Hematopoietic multipotent progenitor cell treated with erythropoietin and hydrocortisone succinate and interleukin-3 and kit ligand, for 6 days (in vitro differentiated cells): ENCODE measurements at places on chromosomes 5 and 9.

- DNase-seq = no peak
These were observed 165.2 kb upstream of the NFIB start for GRCh38 chr9:14479163-14479560.

GRCh38 chr5:6732634-6733410 is 19.6 kb downstream of the TENT4A start:
- no peak for DNase-seq

DNA sequence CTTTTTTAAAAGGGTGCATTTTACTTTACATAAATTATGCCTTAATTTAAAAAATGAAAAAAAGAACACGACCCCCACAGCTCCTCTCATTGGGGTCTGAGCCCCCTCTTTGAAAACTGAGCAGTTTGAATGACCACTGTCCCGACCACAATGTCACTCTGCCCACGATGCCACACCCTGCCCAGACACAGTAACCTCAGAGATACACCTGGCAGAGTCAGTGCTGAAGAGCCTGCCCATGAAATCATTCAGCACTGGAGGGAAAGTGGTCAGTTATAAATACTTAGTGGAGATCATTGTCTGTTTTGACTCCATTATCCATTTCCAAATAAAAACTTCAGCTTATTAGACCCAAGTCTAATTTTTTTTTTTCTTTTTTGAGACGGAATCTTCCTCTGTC is 49.3 kb downstream of the DNAJC21 start:
- DNase-seq = no peak

GRCh38 chr5:144598451-144599068 is 427.9 kb downstream of the KCTD16 start:
- no peak for DNase-seq

- no peak for DNase-seq
These were observed 119.9 kb downstream of the DOCK2 start for GRCh38 chr5:169757016-169757415.

- DNase-seq = peak; percentile 41
These were observed 9.9 kb downstream of the ZNF618 start for GRCh38 chr9:113886026-113886369.

DNA sequence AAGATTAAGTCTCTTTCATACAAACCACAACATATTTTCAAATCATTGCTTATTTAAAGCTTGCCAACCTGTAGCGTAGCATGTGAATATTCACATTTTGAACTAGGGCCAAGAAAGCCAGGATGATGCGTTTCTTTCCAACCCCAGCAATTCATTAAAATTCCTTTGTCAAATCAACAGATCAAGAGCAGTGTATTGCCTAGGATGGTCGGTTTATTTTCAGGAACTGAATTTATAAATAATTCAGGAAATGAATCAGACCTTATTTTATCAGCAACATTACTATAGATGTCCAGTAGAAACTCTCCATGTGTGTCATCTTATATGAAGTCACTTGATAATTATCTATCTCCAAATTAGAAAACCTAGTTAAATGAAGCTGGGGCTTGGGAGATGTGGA is 13.2 kb upstream of the AUH start:
- DNase-seq = peak; percentile 21

DNA sequence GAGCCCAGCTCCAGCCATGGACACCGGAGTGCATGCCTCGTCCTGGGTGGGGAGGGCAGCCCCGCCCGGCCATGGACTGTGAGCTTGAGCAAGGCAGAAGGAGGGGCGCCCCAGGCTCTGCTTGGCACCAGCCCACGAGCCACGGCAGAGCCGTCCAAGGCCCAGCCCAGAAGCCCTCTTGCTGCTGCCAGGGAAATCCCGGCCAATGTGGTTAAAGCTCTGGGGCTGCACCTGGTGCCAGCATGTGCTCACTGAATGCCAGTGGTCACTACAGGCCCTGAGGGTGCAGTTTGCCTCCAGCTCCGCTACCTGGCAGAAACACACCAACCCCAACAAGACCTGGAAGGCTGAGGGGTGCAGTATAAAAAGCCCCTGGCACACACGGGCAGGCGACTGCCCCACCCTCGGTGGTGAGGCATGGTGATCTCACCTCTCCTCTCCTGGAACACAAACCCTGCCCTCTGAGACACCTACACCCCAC is 11.8 kb downstream of the BRD3 start:
- peak; percentile 58 for DNase-seq

- no peak for DNase-seq
These were observed 31.6 kb upstream of the DTWD2 start for GRCh38 chr5:119019949-119020348.

DNA sequence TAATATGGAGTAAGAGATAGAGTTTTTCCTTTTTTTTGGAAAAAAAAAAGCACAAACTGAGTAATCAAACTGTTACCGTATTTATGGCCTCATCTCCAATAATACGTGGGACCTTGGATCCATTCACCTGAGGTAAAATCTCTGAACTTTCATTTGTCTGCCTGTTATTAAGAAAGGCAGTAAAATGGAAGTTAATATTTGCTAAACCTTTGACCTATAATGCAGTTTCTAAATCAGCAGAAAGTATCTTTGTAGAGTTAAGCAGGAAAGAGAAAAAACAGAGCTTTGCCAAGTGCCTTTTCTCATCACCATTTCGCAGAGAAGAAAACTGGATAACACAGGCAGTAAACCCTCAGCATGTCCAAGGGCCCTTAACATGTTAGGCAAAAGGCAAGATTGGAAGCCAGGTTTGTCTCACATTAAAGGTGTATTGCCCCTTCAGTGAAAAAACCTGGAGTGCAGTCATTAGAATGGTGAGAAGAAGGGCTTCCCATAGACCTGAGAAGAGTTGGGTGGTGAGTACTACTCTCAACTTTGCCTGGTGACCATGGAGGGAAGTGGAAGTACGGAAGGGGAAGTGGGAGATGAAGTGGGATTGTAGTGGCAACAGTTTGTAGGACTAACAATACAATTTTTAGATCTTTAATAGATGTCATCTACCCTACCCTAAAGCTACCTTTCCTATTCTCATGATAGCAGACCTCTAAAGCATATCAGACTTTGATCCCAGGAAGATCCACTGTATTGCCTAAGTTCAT is 65.4 kb upstream of the GRAMD2B start:
- no peak for DNase-seq
